Stimulated activated CD8-positive, alpha-beta memory T cell treated with anti-CD3 and anti-CD28 coated beads, Interleukin-4, amount 100 ng/mL, for 4 hours (primary cell): ENCODE measurements at places on chromosomes 11 and 22.

GRCh38 chr11:121415856-121416255 lies 36.3 kb upstream of the SORL1 start:
- no peak for DNase-seq

- no peak for DNase-seq
Measured at GRCh38 chr11:111730871-111731591, 35.2 kb downstream of the PPP2R1B start.

DNA sequence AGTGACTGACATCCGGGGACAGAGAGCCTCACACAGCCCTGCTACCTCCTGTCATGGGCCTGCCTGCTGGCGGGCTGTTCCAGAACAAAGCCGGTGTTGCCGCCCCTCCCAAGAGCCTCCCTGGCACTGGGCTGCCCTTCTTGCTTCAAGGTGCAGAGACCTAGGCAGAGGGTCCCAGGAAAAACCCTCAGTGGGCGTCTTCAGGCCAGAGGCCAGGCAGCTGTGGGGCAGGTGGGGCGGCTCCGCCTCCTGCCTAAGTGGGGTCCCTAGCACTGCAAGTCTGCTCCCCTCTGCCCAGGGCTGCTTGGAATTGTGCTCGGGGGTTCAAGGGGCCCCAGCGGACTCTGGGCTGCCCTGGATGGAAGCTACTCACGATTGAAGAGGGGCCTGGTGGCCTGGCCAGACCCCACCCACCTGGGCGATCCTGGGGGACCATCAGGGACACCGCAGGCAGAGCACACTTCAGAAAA lies 20.4 kb upstream of the GNB1L start:
- DNase-seq = no peak

- DNase-seq = no peak
Measured at GRCh38 chr11:60252213-60253108, 9.5 kb upstream of the MS4A4E start.

DNA sequence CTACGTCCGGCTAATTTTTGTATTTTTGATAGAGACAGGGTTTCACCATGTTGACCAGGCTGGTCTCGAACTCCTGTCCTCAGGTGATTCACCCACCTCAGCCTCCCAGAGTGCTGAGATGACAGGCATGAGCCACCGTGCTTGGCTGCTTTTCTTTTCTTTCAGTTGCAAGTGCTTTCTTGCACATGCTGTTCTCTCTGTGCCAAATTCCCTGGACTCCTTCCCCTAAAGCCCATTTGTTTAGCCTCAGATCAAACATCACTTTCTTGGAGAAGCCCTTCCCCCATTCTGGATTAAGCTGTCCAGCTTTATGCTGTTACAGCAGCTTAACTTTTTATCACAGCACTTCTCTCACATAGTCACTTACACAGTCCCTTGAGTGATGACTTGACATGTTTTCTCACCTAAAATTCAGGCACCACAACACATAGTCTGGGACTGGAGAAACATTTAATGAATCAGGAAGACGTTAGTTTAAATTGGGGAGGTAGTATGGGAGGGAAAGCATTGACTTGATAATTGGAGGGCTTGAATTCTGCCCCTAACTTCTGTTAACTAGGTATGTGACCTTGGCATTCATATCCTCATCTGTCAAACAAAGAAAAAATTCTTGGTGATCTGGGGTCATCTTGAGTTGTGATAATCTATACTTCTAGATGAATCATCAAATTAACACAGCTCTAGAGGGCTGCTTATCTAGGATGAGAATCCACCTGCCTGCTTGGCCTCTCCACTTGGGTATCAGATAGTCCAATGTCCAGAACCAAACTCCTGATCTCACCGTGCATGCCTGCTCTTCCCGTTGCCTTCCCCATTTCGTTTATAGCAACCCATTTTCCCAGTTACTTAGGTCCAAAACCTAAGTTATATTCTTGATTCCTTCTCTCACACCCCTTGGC lies 18.4 kb downstream of the ACO2 start:
- DNase-seq = no peak

DNA sequence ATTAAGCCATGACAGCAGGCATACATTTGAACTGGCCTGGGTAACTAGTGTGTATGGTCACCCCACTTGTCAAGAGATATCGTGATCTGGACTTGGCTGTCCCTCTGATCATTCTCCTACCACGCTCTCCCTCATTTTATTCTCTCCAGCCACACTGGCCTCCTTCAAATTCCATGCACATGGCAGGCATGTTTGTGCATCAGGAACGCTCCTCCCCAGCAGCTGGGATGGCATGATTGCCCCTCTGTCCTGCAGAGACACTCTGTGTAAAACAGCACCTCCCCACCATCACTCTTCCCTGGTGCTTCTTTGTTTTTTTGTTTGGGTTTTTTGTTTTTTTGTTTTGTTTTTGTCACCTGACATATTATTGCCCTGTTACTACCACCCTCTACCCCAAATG lies 31.5 kb upstream of the SCGB1A1 start:
- DNase-seq = no peak

- no peak for DNase-seq
Measured at GRCh38 chr11:66842501-66842895, 743 bp upstream of the RCE1 start.

- no peak for DNase-seq
Measured at GRCh38 chr22:30601464-30601863, 5.5 kb upstream of the TCN2 start.

DNA sequence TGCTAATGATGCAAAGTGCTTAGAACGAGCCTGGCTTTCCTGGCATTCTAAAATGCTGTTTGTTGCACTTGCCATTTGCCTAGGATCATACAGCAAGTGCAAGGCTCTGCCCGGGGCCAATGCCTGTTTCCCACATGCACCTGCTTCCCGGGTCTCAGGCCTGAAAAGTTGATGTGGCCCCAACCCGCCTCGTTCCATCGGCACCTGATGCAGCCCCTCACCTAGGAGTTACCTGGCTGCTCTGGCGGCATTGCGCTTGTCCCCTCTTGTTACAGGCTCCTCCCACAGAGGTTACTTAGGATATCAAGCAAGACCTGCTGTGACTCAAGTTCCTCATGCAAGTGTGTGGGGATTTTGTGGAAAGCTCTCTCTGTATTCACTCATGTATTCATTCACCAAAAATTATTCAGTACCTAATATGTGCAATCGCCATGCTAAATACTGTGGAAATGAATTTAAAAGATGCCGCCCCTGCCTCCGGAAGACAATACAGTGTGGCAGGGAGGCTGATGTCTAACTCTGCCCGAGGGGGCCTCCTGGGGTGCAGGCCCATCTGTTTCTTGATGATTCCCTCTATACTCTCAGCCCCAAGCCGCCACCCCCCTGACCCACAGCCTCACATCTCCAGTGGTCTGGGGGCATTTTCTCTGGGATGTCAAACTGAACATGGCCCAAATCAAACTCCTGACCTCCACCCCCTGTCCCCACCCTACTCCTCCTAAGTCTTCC lies 184.5 kb downstream of the EFCAB6 start:
- DNase-seq = no peak
